Ureter (tissue), 1 donor: ENCODE measurements at places on chromosomes 7 and 10. TPM values are rescaled to one million over a fixed set of nuclear protein-coding genes. Genes with fewer than 3 reads are reported as not detected.
A peak's percentile ranks its signal among the peaks of the same experiment; 100 is the strongest.

GRCh38 chr7:149209518-149210269 is 14.3 kb downstream of the ZNF282 start:
- no peak for DNase-seq

DNA sequence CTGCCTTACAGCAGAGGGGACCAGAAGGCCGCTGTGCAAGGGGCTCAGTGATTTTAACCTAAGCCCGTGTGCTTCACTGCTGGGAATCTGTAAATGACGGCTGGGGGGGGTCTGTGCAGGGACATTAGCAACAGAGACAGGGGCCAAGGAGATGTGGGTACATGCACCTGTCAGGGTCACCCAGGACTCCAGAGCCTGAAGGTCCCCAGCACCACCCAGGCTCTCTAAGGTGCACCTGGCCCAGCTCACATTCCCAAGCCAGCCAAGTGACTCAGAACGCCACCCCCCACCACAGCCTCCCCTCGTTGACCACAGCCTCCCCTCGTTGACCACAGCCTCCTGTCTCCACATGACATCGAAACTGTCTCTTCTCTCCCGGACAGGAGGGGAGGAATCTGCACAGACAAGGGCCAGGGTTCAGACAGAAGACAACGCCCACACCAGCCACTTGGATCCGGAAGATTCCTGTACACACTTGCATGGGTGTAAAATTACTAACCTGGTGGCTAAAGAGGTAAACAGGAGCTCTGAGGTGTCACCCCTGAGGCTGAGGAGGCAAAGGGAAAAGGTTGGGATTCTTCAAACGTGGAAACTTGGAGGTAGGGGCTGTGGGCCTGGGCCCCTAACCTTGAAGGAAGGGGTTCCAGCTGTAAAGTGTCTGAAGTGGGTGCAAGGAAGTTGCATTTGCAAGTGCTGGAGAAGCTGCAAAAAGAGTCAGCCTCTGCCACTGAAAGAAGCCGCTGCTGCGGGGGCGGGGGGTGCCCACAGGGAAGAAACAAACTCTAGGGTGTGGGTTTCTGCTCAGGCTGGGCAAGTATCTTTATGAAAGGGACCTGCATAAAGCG is 27.0 kb downstream of the CALML3 start:
- no peak for DNase-seq

DNA sequence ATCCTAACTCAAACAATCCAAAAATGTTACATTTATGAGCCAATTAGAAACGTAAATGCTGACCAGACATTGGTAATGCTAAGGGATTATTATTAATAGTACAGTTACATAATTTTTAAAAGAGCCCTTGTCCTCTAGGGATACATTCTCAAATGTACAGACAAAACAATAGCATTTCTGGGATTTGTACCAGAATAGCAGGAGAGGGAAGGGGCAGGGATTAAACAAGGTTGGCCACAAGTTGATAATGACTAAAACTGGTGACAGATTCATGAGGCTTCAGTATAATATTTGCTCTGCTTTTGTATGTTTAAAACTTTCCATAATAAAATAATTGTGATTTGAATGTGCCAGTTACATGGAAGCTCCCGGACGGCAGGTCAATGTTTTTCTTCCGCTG is 27.0 kb downstream of the HSPA12A start:
- no peak for DNase-seq

- no peak for DNase-seq
Observed at GRCh38 chr7:50085344-50085743, 7.7 kb downstream of the ZPBP start.

- DNase-seq, result no peak
Observed at GRCh38 chr7:22114440-22114981, 168.8 kb upstream of the CDCA7L start.

GRCh38 chr7:12111422-12112405 is 99.4 kb upstream of the TMEM106B start:
- DNase-seq, result peak; percentile 76

- no peak for DNase-seq
Observed at GRCh38 chr10:73756183-73756582, 12.0 kb downstream of the SEC24C start.

DNA sequence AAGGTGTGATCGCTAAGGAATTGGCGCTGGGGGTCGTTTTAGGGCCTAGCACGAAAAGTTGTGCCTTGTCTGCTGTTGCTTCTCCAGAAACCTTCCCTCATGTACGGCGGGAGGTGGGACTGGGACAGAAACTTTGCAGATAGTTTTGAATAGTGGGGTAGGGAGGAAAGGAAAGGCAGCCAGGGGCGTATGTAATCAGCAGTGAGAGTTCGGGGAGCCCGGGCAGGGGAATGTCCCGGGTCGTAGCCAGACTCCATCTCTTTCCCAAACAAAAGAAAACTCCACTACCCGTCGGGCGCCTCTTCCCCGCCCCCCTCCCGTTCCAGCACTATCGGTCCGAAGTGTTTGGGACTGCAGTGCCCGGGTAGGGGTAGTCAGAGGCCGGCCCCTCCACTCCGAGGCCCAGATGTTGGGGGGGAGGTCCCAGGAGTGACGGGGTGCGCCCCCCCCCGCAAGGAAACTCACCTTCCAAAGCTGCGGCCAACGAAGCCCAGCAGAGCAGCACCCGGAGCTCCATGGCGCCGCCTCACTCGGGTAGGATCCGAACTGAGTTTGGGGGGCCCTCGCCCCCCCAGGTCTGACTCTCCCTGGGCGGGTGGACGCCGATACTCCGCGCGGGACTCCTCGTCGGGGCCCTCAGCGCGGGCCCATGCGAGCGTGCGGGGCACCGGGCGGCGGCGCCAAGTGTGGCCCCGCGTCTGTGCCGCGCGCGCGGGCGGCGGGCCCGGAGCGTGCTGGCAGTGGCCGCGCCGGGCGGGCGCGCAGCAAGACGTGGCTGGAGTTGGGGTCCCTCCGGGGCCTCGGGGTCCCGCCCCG is 601 bp downstream of the EPHB4 start:
- no peak for DNase-seq

DNA sequence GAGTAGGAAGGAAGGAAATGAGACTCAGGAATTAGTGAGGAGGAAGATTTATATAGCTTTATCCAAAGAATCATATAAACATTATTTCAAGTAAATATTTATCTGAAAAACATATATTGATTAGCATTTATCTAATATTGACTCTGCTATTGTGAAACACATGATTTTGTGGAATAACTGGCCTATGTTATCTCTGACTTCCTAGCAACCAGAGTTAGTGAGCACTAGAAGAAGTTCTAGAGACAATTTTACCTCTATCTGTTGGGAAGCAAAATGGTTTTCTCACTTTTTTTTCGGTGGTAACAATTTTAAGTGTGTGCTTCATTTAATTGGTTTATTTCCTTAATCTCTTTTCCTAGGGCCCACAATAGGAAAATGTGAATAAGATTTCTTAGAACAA is 21.6 kb downstream of the MDFIC start:
- DNase-seq, result no peak

GRCh38 chr10:120115959-120116358 is 223.4 kb downstream of the SEC23IP start:
- no peak for DNase-seq

DNA sequence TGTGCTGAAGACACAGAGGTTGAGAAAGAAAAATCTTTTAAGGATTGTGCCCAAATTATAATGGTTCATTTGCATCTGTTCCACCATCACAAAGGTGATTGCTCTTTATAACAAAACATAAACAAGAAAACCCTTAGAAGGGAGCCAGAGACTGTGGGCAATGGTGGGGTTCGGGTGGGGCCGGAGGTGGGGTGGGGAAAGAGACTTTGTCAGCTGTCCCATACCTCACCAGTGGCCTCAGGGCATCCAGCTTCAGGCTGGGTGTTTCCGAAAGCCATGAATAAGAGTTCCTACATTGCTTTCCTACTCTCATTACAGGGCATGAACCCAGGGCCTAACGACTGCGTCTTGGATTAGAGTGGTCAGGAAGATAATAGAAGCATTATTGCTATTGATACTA is 227.9 kb downstream of the PHTF2 start:
- DNase-seq, result no peak

- no peak for DNase-seq
Observed at GRCh38 chr10:10891124-10892082, 126.3 kb upstream of the CELF2 start.

DNA sequence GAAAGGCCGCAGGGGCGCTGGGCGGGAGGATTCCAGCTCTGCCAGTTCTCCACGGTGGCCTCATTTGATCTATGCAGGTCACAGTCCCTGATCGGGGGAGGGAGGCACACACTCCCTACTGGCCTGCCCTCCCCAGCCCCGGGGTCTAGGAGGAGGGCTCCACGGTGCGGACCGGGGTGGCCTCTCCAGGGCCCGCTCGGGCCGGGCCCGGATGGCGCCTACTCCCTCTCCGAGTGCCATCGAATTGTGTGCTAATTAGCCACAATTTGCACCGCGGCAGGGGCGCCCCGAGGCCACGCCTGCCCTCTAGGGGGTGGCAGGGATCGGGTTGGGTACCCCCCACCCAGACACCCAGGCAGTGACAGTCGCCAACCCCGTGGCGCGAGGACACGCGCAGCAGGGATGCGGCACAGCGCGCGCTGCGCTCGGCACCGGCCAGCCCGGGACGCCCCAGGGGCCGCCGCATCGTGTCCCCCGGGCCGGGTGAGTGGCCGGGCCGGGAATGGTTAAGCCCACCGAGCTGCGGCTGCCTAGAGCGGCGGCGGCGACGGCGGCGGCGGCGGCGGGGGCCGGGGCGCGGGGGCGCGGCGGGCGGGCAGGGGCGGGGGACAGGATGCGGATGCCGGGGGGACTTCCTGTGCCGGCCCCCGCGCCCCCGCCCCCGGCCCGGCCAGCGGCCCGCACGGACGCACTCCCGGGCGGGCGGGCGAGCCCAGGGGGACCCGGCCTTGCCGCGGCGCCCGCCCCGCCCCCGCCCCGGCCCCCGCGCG is at the start of gene ZNF853:
Gene ZNF853, plus strand, starts transcription at position 658 of the 770 bp plus-strand sequence. CDS start 565 bp downstream, outside the sequence.
- DNase-seq, result no peak

DNA sequence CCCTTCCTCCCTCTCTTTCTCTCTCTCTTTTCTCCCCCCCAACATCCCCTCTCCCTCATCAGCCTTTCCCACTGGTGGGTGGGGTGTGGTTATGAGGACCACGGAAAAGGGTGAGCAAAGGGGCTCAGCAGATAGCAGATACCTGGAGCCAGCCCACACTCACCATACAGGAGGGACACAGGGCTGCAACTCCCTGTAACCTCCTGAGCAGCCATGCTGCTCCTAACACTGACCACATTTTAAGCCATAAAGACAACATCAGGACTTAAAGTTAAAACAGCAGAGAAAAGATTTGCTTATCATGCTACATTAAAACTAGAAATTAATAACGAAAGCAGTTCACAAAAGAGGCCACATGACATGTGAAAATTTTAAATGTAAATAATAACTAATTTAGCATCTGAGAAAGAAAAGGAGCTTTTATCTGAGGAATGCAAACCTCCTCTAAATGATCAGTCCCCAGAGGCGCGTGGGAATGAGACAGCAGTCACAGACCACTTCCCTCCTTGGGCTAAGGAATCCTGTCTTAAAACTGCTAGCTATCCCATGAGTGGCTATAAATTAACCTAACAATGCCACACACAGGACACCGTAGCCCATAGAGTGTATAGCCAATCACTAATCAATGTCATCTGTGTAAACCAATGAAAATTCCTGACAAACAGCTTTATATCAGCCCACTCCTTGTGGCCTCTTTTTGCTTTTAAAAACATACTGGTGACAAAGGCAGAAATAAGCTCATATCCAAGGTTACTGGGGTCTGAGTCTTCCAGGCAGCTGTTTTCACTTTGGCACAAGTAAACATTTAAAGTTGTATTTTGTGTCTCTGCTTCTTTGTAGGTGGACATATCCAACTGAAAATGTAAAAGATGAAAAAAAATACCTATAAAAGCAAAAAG is 33.3 kb downstream of the PKD1L1 start:
- DNase-seq, result no peak

DNA sequence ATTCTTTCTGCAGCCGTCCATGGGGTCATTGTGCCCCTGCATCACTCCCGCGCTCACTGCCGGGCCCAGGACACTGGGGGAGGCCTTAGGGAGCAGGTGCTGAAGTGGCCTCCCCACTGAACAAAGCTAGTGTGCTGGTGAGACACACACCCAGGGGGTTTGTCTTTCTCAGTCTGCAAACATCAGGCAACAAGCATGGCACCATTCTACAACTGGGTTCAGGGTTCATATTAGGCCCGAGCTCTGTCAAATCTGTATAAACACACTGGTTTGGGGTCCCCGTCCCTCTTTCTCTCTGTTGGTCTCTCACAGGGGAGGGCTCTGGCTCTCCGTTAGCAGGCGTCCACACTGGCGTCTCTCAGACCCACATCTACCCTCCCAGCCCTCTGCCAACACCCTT is 11.1 kb upstream of the PPP2R2D start:
- DNase-seq, result no peak

DNA sequence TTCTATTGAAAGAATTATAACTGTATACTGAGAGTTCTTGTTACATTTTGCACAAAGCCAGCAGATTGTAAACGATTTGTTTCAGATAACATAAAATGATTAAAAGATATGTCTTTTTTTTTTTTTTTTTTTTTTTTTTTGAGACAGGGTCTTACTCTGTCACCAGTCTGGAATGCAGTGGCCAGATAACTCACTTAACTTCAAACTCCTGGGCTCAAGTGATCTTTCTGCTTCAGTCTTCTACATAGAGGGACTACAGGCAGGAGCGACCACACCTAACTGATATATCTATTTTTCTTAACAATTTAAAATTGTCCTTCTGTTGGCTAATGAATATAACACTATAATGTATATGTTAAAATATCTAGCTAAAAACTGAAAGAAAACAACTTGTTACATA is 317.3 kb upstream of the CACNA2D1 start:
- DNase-seq, result no peak

DNA sequence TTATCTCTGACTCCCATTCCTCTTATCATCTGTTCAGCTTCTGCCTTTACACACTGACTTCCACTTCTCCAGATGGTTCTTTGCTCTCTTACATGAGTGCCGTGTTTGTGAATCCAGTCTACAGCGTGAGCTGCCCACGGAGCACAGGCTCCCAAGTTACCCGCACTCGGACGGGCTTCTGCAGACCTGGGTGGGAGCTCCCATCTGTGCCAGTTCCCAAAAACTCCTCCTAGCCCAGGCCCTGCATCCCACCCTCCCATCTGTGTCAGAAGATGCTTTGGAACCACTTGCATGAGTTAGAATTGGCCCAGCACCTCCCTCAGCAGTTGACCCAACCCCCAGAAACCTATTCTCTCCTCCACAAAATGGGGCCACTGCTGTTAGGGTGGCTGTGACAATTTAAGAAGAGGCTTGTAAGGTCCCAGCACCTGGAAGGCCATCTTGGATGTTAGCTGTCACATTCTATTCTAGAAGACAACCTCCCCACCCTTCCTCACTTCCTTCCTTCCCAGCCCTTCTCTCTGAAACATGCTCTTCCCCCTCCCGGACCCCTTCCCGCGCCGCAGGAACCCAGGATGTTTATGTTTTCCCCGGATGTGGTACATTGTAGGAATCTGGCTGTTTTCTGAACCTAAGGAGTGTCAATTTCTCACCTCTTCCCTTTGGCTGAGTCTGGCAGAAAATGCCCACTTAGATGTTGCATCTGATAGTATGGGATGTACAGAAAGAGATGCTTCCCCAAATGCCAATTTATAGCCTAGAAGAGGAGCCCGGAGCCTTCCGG is 79.2 kb downstream of the CCDC3 start:
- no peak for DNase-seq

The TRIM50 gene
- not detected for total RNA-seq

The DMBT1 gene
- 1.5 TPM for total RNA-seq

The POM121C gene
- total RNA-seq, result 69.6 TPM

The CFAP46 gene
- 1.7 TPM for total RNA-seq

The PNLIPRP3 gene
- not detected for total RNA-seq

The CASTOR2 gene
- 5.2 TPM for total RNA-seq

The UPK3BL2 gene
- 132 TPM for total RNA-seq

The EPDR1 gene
- 20.1 TPM for total RNA-seq
